Foreskin keratinocyte (primary cell): ENCODE measurements at places on chromosomes 12 and 14. TPM values are rescaled to one million over a fixed set of nuclear protein-coding genes. Genes with fewer than 3 reads are reported as not detected.

RHEBL1 gene
- polyA plus RNA-seq = 6.3 and 7.9 TPM in 2 replicates

ARF3 gene
- polyA plus RNA-seq = 141 and 151 TPM in 2 replicates

PTPN11 gene
- polyA plus RNA-seq = 21.2 and 28.5 TPM in 2 replicates

KRT75 gene
- 4.9 and 7.4 TPM in 2 replicates for polyA plus RNA-seq

AQP6 gene
- 0.11 and 0.16 TPM in 2 replicates for polyA plus RNA-seq

TPPP2 gene
- not detected in 2 replicates for polyA plus RNA-seq

CCDC197 gene
- not detected in 2 replicates for polyA plus RNA-seq

SLC2A14 gene
- 0.03 and 0.08 TPM in 2 replicates for polyA plus RNA-seq

DDX54 gene
- polyA plus RNA-seq = 95.1 and 95.8 TPM in 2 replicates

RIMBP2 gene
- not detected in 2 replicates for polyA plus RNA-seq

IAPP gene
- polyA plus RNA-seq = not detected in 2 replicates

RIN3 gene
- 8.4 and 11.9 TPM in 2 replicates for polyA plus RNA-seq

ALDH1L2 gene
- polyA plus RNA-seq = 1.6 and 4.4 TPM in 2 replicates

SLC6A13 gene
- polyA plus RNA-seq = not detected in 2 replicates

PLEKHG3 gene
- polyA plus RNA-seq = 41.3 and 47.0 TPM in 2 replicates

TNFRSF1A gene
- polyA plus RNA-seq = 113 TPM in 2 replicates

KRT74 gene
- polyA plus RNA-seq = 0.07 TPM in 2 replicates
